ENCODE measurements at places on chromosomes 1 and 21.

GRCh38 chr1:168893359-168893801, 164.4 kb upstream of the DPT start:
- no peak for DNase-seq

GRCh38 chr1:6497215-6497866, 5.9 kb upstream of the PLEKHG5 start:
- DNase-seq = no peak

DNA sequence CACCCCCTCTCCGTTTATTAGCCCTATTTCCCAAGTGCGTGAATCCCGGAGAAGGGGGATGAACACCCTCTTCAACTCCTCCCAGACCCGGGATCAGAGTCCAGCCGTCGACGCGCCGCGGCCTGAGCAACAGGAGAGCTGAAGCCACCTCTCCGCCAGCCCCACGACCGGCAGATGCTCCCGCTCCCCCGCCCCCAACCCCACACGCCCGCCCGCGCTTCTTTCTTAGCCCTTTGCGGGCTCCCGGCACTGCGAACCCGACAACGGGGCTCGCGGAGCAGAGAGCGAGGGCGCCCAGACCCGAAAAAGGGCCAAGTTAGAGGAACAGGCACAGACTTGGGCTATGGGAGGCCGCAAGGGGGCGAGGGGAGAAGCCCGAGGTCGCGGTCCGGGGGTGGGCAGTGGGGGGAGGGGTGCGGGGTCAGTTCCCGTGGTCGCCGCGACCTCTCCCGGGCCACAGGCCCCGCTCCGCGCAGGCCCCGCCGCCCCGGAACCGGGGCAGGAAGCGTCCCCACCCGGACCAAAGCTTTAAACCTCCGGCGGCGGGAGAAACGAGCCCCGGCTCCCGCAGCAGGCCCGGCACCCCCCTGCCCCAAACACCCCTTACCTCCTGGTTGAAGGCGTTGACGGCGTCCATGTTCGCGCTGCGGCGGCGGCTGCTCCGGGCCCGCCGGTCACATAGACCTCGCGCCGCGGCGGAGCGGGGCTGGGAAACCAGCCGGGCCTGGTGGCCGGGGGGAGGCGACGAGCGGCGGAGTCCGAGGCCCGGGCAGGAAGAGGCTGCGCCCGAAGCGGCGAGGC, 662 bp downstream of the SCAF4 start:
- DNase-seq = no peak

- no peak for DNase-seq
These were observed 690.6 kb upstream of the ZP4 start for GRCh38 chr1:238581332-238581731.

GRCh38 chr1:51349862-51350261, 19.5 kb upstream of the TTC39A start:
- DNase-seq = no peak

- no peak for DNase-seq
These were observed 9.6 kb upstream of the RIMKLA start for GRCh38 chr1:42370876-42371549.

- no peak for DNase-seq
These were observed 5.9 kb upstream of the FOXJ3 start for GRCh38 chr1:42340901-42341300.

GRCh38 chr1:154819628-154820590, 50.2 kb downstream of the KCNN3 start:
- no peak for DNase-seq

DNA sequence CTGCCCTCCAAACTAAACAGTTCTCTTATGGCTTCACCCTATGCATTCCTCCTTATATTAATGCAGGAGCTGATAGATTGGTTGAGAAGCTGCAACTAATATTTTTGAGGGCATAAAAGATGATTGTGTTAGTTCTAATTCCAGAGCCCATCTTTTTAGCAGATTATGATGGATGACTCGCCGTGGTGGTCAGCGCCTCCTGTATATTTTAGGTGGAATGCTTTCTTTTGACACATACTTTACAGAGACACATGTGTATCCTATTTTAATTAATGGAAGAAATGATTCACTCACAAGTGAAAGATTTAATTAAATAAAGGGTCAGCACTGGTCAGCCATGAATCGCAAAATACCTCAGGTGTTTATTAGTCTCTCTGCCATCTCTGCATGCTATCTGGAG, 120.7 kb downstream of the TM2D1 start:
- no peak for DNase-seq

DNA sequence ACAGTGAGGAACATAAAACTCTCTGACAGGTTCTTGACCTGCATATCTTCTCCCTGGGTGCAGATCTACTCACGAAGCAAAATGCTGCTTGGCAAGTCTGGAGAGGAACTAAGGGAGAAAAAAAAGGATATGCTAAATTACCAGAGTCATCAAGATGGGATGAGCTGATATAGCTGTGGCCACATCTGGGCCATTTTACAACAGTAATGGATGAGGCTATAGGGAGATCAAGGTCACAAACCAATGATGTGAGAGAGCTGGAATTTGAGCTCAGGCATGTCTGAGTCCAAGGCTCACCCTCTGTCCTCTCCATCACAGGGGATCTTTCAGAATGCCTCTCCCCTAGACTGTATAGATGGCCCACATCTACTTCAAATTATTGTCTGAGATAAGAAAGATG, 26.2 kb downstream of the ZMYND12 start:
- DNase-seq = no peak

DNA sequence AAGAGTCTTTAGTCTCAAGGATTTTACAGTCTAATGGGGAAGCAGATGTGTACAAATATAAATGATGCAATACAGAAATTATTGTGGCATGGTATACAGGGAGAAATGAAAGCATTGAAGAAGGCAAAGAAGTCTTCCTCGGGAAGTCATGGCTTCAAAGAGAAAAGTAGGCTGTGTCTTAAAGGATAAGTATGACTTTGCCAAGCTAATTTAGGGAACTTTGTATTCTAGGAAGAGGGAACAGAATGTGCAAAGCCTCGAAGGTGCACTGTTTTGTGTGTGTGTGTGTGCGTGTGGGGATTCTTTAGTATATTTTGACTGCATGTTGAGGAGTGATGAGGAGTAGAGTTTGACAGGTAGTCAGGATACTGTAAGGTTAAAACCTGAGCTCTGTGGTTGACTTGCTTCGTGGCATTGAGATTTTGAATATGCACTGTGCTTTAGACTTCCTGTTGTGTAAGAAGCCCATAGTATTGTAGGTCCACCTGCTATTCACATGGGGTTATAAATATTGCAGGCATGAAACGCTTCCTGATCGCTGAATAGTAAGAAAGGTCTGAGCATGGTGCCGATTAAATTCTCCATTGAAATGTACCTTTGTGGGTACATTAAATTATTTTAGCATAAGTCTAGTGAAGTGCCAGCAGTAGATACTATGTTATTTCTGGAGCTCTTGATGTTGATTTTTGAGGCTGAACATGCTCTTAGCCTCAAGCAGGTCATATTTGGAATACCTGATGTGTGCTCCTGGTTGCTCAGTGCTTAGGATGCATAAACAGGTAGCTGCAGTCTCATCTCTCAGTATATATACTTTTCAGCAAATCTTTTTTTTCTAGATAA, 8.0 kb downstream of the SMAP2 start:
- DNase-seq = no peak

GRCh38 chr1:62131093-62131725, 63.4 kb upstream of the L1TD1 start:
- DNase-seq = no peak

DNA sequence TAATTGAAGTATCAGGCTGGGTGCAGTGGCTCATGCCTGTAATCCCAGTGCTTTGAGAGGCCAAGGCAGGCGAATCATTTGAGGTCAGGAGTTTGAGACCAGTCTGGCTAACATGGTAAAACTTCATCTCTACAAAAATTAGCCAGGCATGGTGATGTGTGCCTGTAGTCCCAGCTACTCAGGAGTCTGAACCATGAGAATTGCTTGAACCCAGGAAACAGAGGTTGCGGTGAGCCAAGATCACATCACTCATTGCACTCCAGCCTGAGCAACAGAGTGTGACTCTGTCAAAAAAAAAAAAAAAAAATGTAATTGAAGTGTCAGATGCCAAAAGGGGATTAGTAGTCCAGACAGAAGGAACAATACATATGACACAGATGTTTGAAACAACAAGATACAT, 56.7 kb downstream of the SLC44A5 start:
- DNase-seq = peak; percentile 32

GRCh38 chr1:78210175-78210574, 164.4 kb downstream of the GIPC2 start:
- no peak for DNase-seq

DNA sequence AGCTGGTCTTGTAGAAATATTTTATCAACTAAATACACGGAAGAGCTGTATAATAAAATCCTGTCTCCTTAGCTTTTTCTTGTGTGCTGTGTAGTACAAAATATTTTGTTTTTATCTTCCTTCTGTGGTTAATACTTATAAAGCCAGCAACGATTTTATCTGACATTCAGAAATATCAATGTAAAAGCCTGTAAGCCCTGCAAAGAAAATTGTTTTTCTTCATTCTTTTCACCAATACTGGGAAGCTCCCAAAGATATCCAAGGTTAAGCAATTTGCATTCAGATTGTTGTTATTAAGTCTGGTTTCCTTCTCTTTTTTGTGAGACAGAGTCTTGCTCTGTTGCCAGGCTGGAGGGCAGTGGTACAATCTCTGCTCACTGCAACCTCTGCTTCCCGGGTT, 38.0 kb upstream of the KIF26B start:
- no peak for DNase-seq

- DNase-seq = no peak
These were observed 1.3 kb upstream of the ZNF436 start for GRCh38 chr1:23370709-23371584.

DNA sequence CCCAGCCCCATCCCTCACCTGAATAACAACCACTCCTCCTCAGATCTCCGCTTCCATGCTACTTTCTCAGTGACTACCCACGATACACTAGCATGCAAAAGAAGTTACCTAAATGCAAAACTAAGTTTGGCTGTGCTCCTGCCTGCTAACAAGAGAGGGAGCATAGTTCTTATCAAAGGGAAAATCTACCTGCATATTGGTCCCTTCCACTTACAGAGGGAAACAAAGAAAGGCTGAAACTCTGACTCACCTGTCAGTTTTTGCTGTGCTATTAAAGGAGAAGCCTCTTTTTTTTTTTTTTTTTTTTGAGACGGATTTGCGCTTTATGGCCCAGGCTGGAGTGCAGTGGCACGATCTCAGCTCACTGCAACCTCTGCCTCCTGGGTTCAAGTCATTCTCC, 43.8 kb upstream of the RAVER2 start:
- DNase-seq = no peak

- DNase-seq = no peak
These were observed 13.8 kb upstream of the SLC6A9 start for GRCh38 chr1:44045064-44045463.

- no peak for DNase-seq
These were observed 29.8 kb downstream of the BEND5 start for GRCh38 chr1:48746906-48747305.

GRCh38 chr1:202807451-202807925, 733 bp downstream of the KDM5B start:
- no peak for DNase-seq

DNA sequence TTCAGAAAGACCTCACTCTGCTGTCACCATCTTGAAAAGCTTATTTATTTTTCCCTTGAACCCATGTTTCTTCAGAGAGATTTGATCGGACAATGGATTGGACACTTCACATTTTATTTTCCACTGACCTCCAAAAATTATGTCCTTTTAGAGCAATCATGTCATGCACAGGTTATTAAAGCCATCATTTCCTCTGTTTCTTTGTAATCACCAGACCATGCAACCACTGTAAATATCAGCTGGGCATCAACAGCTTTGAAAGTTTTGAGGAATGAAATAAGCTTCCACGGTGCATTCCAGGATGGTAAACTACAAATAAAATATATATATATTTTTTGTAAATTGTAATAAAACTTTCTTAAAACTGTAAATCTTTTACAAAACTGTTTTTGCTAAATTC, 144.1 kb upstream of the ADAMTS5 start:
- DNase-seq = no peak
